Tibial nerve (tissue), 4 donors: ENCODE measurements at places on chromosomes 7 and 10. TPM values are rescaled to one million over a fixed set of nuclear protein-coding genes. Genes with fewer than 3 reads are reported as not detected.

DNA sequence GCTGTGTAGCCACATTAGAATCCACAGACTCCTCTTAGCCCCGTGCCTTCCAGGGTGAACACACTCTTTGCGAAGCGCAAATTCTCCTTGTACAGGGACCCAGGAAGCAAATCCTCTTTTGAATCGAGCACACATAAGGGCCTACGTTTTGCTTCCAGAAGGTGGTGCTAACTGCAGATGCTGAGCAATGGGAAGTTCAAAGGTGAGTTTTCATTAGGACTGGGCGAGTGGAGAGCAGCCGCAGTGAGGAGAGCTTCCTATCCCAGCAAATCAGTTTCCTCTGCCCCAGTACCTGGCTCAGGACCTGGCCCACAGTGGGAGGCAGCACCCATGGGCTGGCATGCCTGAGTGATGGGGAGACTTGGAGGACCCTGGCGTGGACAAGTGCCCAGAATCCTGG is 23.5 kb upstream of the GPR26 start:
- no peak for DNase-seq

- DNase-seq = no peak
Measured at GRCh38 chr10:22345301-22346095, at the start of gene SPAG6. TSS of gene SPAG6 (plus strand) at chr10:22345496. CDS start at chr10:22345612, 116 bp downstream.

The PTPRN2 gene
- 10.7 TPM for total RNA-seq

The CTBP2 gene
- total RNA-seq = 70.8 TPM

GRCh38 chr10:114294549-114294948 is 55.5 kb downstream of the VWA2 start:
- no peak for DNase-seq

DNA sequence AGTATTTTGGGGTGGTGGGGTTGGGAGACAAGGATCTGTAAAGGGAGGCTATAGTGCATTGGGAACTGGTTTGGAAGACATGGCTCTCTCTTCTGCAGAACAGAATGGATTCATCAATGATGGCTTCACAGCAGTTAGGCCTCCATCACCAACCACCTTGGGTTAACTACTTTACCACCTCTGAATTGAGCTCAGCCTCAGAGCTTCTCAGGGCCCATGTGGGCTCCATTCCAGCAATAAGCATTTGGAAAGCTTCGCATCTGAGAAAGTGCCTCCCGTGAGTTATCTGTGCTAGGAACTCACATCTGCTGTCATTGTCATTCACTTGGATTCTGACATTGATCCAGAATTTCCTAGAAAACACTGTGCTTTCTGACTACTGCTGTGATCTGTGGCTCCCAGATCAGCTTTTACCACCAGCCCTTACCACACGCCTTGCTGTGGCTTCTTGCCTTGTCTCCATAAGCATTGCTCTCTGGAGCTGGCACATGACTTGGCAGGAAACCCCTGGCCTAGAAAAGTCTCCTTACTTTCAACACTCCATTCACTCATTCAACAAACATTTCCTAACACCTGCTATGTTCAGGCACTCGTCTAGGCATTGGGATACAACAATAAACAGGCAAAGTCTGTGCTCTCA is 70.7 kb upstream of the ADO start:
- DNase-seq = no peak

DNA sequence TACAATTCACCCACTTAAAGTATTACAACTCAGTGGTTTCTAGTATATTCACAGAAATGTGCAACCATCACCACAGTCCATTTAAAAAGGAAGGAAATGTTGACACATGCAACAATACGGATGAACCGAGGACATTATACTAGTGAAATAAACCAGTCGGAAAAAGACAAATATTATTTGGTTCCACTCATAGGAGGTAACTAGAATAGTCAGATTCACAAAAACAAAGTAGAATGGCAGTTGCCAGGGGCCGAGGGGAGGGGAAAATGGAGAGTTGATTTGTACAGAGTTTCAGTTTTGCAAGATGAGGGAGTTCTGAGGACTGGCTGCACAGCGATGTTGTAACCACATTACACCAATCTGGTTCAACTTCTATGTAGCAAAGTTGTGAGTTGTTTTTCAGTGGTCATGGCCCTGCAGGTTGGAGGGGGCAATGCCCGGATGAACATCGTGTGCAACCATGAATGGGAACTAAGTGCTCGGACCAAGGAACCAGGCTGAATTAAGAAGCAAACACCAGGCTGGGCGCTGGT is 17.6 kb upstream of the TNPO3 start:
- no peak for DNase-seq

The LIPA gene
- 57.9 TPM for total RNA-seq

The FAM24B gene
- total RNA-seq = 4.8 TPM

DNA sequence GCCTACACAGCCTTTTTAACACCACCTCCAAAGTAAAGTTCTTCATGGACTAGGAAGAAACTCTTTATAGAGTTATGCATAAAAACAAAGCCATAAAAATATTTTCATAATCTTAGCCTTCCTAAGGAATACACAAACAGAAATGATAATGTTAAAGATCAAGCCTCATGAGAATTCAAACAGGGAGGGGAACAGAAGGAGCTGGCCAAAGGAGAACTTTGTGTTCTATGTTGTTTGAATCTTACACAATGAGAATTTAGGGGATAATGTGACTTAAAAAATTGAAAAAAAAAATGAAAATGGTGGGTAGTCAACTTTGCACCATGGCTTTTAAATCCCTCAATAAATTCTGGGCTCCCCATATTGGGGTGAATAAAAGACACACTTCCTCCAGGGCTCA is 9.1 kb upstream of the PILRB start:
- DNase-seq = no peak

GRCh38 chr7:158645842-158646241 is 58.2 kb upstream of the PTPRN2 start:
- no peak for DNase-seq
